Keratinocyte (primary cell): ENCODE measurements at places on chromosomes 2 and 18.

DNA sequence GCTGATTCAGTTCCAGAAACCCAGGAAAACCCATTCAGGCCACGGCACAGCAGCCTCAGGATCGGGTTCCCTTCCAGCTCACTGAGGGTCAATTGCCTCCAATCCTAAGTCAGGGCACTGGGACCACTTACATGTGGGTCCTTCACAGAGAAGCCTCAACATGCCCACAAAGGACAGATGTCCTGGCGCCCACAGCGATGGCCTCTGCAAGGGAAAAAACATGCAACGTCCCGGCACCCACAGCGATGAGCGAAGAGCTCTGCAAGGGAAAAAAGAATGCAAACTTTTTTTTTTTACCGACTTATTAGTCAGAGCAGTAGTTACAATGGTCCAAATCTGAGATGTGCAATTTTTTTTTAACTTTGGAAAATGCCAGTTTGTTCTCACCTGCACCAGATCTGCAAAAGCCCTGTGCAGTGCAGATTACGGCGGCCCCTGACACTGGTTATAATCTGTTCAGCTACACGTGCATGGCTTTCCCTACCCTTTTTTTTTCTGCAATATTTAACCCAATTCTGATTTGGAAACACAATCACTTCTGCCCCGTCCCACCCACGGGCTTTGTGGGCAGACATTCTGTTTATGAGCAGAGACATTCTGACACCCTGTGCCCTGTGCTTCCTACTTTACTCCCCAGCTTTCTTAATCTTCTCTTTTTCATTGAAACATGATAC is 159.3 kb upstream of the SALL3 start:
- no peaks in the 10 kb centered on the region for H3K27me3 ChIP-seq
- H3K4me3 ChIP-seq, result no peak overlapping the region
- no peaks in the 10 kb centered on the region for H3K36me3 ChIP-seq
- DNase-seq, result no peak
- H3K4me1 ChIP-seq, result no peaks in the 10 kb centered on the region
- no peak overlapping the region for H3K27ac ChIP-seq

DNA sequence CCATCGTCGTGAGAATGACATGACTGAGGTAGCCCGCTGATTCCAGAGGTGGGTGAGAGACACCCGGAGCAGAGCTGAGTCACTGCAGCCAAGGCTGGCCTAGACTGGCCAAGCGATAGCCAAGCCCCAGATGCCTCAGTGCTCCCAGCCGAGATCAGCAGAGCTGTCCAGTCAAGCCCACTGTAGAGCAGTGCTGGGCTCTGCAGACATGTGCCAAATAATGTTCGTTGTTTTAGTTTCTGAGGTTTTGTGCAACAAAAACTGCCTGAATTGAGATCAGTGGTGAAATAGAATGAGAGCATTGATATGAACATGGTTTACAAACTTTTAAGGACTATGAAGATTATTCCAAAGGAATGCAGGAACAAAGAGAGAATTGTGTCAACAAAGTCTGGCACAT is 42.1 kb downstream of the INSIG2 start:
- no peak overlapping the region for H3K4me3 ChIP-seq
- no peaks in the 10 kb centered on the region for H3K27me3 ChIP-seq
- H3K27ac ChIP-seq, result no peak overlapping the region
- no peak for DNase-seq

- H3K27ac ChIP-seq, result no peak overlapping the region
- no peaks in the 10 kb centered on the region for H3K27me3 ChIP-seq
- no peak for DNase-seq
- no peaks in the 10 kb centered on the region for H3K4me1 ChIP-seq
- no peaks in the 10 kb centered on the region for H3K36me3 ChIP-seq
Observed at GRCh38 chr2:166128156-166128505, 311 bp upstream of the SCN1A start.

DNA sequence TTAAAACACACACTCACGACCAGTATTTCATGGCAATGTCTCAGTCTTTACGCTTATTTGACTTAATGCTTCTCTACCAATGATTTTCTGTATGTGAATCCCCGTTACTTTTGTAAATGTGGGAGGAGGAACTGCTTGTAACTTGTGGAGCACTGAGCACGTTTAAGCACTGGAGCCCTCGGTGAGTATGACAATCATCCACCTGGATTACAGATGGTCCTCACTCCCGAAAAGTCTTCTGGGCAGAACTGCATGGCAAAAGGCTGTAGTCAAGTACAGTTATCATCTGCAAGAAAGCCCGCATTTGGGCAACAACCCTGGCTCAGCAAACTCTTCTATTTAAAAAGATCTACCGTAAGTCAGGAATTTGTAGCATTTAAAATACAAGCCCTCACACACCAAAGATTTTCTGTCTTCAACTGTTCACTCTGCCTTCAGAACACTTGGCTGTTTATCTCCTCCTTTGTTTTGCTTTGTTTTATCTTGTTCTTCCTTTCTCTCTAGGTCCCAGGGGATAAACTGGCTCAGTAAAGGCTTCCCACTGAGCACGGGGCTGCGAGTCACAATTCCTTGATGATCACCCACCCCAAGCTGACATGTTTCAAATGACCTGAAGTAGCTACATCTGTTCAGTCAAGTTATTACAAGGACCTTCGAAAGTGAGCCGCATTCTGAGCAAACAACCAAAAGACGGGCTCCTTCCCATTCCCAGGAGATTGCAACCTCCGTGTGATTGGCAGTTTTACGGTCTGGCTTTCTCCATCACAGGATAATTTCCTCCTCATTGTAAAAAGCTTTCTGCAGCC is 102.2 kb downstream of the DLGAP1 start:
- DNase-seq, result no peak
- H3K4me3 ChIP-seq, result no peak overlapping the region
- H3K27me3 ChIP-seq, result no peaks in the 10 kb centered on the region
- no peak overlapping the region for H3K27ac ChIP-seq
- no peaks in the 10 kb centered on the region for H3K36me3 ChIP-seq
